ENCODE measurements at places on chromosomes 4 and X.

- H3K27ac ChIP-seq = peak overlapping the region; percentile 98
- no peak for DNase-seq
- H3K36me3 ChIP-seq = peaks cover 36% of the 10 kb centered on the region
- peak overlapping the region; percentile 99 for H3K4me3 ChIP-seq
- H3K4me1 ChIP-seq = peaks cover 29% of the 10 kb centered on the region
These were observed 409 bp downstream of the UGDH start for GRCh38 chr4:39526765-39527295.

GRCh38 chr4:177448850-177449249, 6.6 kb upstream of the AGA start:
- DNase-seq = no peak
- no peak overlapping the region for H3K4me3 ChIP-seq
- no peak overlapping the region for H3K27ac ChIP-seq
- H3K4me1 ChIP-seq = peaks cover 1% of the 10 kb centered on the region
- H3K27me3 ChIP-seq = peaks cover 2% of the 10 kb centered on the region

- no peak for DNase-seq
- H3K27ac ChIP-seq = no peak overlapping the region
- H3K27me3 ChIP-seq = peaks cover 21% of the 10 kb centered on the region
- H3K36me3 ChIP-seq = no peaks in the 10 kb centered on the region
- no peak overlapping the region for H3K4me3 ChIP-seq
- H3K4me1 ChIP-seq = no peaks in the 10 kb centered on the region
These were observed 14.4 kb upstream of the ATOH1 start for GRCh38 chr4:93814141-93814540.

DNA sequence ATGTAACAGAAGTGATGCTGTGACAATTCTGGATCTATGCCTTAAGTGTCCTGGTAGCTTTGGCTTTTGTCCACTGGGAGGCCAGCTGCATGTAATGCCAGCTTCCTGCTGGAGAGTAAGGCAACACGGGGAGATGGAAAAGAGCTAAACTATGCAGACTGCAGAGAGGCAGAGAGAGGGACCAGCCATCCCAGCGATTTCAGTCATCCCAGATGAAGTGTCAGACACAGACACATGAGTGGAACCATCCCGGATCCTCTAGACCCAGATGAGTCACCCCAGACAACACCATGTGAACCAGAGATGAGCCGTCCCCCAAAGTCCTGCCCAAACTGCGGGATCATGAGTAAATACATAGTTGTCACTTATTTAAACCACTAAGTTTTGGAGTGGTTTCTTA, 14.6 kb downstream of the SRPX start:
- no peaks in the 10 kb centered on the region for H3K27me3 ChIP-seq
- no peaks in the 10 kb centered on the region for H3K4me1 ChIP-seq
- DNase-seq = no peak
- H3K27ac ChIP-seq = no peak overlapping the region

DNA sequence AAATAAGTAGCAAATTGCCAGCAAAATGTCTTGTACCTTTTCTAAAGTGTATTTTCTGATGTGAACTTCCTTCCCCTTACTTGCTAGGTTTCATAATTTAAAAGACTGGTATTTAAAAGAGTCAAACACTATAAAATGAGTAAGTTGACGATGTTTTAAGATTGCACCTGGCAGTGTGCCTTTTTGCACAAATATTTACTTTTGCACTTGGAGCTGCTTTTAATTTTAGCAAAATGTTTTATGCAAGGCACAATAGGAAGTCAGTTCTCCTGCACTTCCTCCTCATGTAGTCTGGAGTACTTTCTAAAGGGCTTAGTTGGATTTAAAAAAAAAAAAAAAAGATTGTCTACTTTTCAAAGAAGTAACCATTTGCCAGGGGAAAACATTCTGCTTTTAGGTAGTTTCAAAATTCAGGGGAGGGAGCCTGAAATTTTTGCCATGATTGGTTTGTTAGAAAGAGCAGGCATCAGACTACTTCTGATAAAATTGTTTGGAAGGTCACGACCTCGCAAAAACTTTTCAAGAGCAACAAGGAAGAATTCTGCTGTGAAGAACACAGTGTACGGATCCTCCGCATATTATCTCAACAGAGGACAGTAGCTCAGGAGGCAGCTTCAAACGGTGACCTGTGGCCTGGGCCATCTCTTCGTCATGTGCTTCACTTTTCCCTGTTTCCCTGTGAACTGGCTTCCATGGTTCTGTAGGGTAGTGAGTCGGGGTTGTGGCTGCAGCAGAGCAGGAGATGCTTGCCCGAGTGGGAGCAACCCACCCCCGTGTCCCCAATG, 66.1 kb downstream of the CDS1 start:
- DNase-seq = no peak
- peaks cover 27% of the 10 kb centered on the region for H3K4me1 ChIP-seq
- no peak overlapping the region for H3K4me3 ChIP-seq
- H3K27ac ChIP-seq = no peak overlapping the region
- peaks cover 20% of the 10 kb centered on the region for H3K36me3 ChIP-seq
- no peaks in the 10 kb centered on the region for H3K27me3 ChIP-seq

DNA sequence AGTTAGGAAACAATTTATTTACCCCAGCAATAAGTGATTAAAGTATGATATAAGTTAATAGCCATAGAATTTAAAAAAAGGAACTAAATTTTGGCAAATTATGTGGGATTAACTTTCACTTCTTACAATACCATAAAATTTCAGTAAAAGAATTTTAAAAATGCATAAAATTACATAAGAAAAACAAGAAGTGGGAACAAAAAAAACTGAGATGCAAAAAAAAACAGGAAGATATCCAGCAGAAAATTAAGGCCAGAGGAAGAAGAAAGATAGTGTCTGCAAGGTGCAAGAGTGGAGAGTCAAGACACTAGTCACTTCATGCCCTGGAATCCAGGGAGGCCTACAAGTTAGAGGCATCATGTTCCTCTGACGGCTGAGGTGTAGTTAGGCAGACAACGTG, 184.2 kb downstream of the GASK1B start:
- H3K27me3 ChIP-seq = no peaks in the 10 kb centered on the region
- no peaks in the 10 kb centered on the region for H3K36me3 ChIP-seq
- no peak overlapping the region for H3K27ac ChIP-seq
- H3K4me1 ChIP-seq = peaks cover 16% of the 10 kb centered on the region
- no peak for DNase-seq

DNA sequence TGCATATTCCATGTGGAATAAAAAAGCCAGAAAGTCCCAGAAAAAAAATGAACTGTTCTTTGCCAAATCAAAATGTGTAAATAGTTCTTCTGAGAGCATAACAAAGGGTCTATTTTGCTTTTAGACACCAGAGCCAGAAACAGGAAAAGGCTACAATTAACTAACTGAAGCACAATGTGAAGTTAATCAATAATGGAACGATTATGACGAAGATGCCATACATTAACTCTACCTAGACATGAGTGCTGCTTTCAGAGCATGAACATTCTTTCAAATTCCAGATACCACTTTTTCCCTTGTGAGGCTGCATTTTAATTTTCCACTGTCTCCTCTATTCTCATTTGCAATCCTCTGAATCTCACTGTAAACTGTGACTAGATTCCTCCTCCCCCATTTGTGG, 48.7 kb upstream of the PHOX2B start:
- peaks cover 61% of the 10 kb centered on the region for H3K27me3 ChIP-seq
- no peaks in the 10 kb centered on the region for H3K36me3 ChIP-seq
- peaks cover 1% of the 10 kb centered on the region for H3K4me1 ChIP-seq
- H3K27ac ChIP-seq = no peak overlapping the region

- DNase-seq = no peak
- H3K36me3 ChIP-seq = no peaks in the 10 kb centered on the region
- H3K4me1 ChIP-seq = peaks cover 2% of the 10 kb centered on the region
- no peak overlapping the region for H3K4me3 ChIP-seq
- no peak overlapping the region for H3K27ac ChIP-seq
These were observed 291.5 kb upstream of the BOD1L1 start for GRCh38 chr4:13918991-13919441.

DNA sequence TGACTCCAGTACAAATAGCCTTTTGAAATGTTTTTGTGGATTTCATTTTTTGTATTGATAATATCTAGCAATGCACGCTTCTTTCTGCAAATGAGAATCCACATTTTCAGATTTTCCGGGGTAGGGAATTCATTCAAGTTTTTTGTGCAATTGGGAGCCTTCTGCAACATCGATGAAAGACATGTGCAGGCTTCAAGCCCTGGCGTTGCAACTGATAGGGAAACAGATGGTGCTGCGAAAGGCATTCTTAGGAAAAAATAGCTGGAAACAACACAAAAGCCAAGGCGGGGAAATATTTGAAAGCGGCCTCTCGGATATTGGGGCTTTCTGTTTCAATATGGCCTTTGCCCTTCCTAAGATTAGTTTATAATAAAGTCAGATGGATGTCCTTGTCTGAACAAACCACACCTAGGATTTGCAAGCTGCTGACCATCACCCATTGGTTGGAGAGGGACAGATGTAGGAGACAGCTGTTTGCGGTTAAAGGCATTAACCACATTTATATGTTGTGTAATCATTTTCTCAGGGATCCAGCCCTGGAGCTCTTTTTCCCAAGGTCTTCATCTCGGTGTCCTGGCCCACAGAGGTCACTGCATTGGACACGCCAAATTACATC, 136.5 kb downstream of the PRKX start:
- H3K27ac ChIP-seq = no peak overlapping the region
- H3K27me3 ChIP-seq = no peaks in the 10 kb centered on the region
- H3K36me3 ChIP-seq = no peaks in the 10 kb centered on the region

GRCh38 chr4:151857368-151857767, 96.6 kb upstream of the GATB start:
- H3K4me1 ChIP-seq = no peaks in the 10 kb centered on the region
- peaks cover 46% of the 10 kb centered on the region for H3K27me3 ChIP-seq
- no peak overlapping the region for H3K4me3 ChIP-seq

DNA sequence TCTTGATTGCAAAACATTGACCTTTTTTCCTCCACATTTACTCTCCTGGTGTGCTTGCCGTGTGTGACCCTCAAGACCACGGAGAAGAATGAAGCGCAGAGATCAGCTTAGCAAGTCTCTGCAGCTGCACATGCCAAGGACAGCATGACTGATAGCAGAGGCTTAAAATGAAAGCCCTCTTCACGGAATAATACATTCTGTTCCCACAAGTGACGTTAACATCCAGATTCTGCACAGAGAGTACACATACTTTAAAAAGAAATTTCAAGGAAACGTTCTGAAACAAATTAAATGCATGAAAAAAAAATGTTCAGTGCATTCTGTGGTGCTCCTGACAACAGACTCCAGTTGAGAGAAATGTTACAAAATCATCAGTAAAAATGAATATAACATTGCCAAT, 60.9 kb downstream of the SLC7A11 start:
- DNase-seq = no peak
- H3K4me1 ChIP-seq = peaks cover 11% of the 10 kb centered on the region
- H3K4me3 ChIP-seq = no peak overlapping the region
- peak overlapping the region; percentile 60 for H3K27ac ChIP-seq

DNA sequence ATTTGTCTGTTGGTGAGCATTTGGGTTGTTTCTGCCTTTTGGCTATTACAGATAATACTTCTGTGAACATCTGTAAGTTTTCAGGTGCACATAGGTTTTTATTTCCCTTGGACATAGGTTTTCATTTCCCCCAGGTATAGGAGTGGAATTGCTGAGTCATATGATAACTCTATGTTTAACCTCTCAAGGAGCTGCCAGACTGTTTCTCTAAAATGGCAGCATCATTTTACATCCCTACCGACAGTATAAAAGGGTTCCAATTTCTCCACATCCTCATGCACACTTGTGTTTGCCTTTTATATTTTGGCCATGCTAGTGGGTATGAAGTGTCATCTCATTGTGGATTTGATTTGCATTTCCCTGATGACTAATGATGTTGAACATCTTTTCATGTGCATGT, 53.5 kb downstream of the TMEM164 start:
- H3K4me3 ChIP-seq = no peak overlapping the region
- no peaks in the 10 kb centered on the region for H3K27me3 ChIP-seq
- no peak for DNase-seq
- H3K27ac ChIP-seq = no peak overlapping the region
- H3K36me3 ChIP-seq = peaks cover 27% of the 10 kb centered on the region
- peaks cover 7% of the 10 kb centered on the region for H3K4me1 ChIP-seq

GRCh38 chr4:163600727-163601126, 106.2 kb downstream of the TMA16 start:
- H3K36me3 ChIP-seq = no peaks in the 10 kb centered on the region
- H3K4me3 ChIP-seq = no peak overlapping the region
- H3K27ac ChIP-seq = peak overlapping the region; percentile 52
- no peak for DNase-seq
- peaks cover 5% of the 10 kb centered on the region for H3K4me1 ChIP-seq

- H3K27ac ChIP-seq = no peak overlapping the region
- DNase-seq = no peak
- no peak overlapping the region for H3K4me3 ChIP-seq
- H3K4me1 ChIP-seq = peaks cover 3% of the 10 kb centered on the region
- no peaks in the 10 kb centered on the region for H3K36me3 ChIP-seq
These were observed 56.8 kb upstream of the EXOC1L start for GRCh38 chr4:55762819-55763218.

GRCh38 chrX:6460893-6461490, 73.9 kb downstream of the VCX3A start:
- peak overlapping the region; percentile 65 for H3K27ac ChIP-seq
- no peak for DNase-seq
- peaks cover 19% of the 10 kb centered on the region for H3K4me1 ChIP-seq
- no peaks in the 10 kb centered on the region for H3K36me3 ChIP-seq
- H3K4me3 ChIP-seq = no peak overlapping the region
- H3K27me3 ChIP-seq = no peaks in the 10 kb centered on the region

DNA sequence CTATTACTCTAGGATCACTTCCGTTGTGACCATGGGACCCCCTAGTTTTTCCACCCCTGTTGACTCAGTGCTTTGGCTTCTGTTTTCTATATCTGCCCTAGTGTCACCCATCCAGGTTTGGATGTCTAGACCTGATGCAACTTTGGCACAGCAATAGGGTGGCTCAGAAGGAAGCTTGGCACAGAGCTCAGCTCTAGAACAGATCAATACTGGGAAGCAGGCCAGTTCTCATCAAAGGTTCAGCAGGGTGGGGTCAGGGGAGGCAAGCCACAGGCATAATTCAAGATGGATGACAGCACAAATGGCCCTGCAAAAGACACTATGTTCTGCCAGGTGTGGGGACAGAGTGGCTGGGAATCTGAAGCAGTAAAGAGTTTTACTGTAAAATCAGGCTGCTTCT, 74.2 kb upstream of the EGFL6 start:
- H3K27me3 ChIP-seq = no peaks in the 10 kb centered on the region
- no peak overlapping the region for H3K27ac ChIP-seq
- H3K36me3 ChIP-seq = no peaks in the 10 kb centered on the region
- no peaks in the 10 kb centered on the region for H3K4me1 ChIP-seq

GRCh38 chrX:153388722-153389459, 12.3 kb downstream of the PNMA6E start:
- H3K4me3 ChIP-seq = no peak overlapping the region
- no peak overlapping the region for H3K27ac ChIP-seq
- no peak for DNase-seq
- H3K4me1 ChIP-seq = no peaks in the 10 kb centered on the region

Measured in progenitor cell of endocrine pancreas (in vitro differentiated cells).